HepG2 (cell line): ENCODE measurements at places on chromosomes 12 and 14. TPM values are rescaled to one million over a fixed set of nuclear protein-coding genes. Genes with fewer than 3 reads are reported as not detected.
A peak's percentile ranks its signal among the peaks of the same experiment; 100 is the strongest.

- H3K4me3 ChIP-seq, result no peak overlapping the region
- peak; percentile 68 for DNase-seq
- H3K36me3 ChIP-seq, result no peaks in the 10 kb centered on the region
- H3K27ac ChIP-seq, result peak overlapping the region; percentile 8
Observed at GRCh38 chr12:998020-998874, 7.2 kb downstream of the ERC1 start.

DNA sequence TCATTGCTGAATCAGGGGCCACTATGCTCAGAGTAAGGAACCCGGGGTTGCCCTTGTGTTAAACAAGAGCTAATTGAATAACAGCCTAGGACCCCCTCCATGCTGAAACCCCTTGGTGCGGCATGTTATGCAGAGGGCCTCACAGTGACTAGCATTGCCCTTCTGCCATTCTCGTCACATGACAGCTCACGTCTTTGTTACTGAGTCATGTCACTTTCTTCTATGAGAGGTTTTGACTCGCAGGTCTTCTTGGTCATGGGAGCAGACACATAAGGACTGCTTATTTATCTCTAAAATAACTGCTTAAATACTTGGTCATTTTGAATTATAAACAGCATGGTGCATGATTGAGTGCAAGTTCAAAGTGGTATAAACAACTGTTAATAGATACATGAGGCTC is 24.9 kb downstream of the TCTN1 start:
- no peaks in the 10 kb centered on the region for H3K27me3 ChIP-seq
- no peaks in the 10 kb centered on the region for H3K36me3 ChIP-seq
- no peak for DNase-seq
- no peaks in the 10 kb centered on the region for H3K4me1 ChIP-seq
- H3K27ac ChIP-seq, result no peak overlapping the region

- H3K4me1 ChIP-seq, result no peaks in the 10 kb centered on the region
- no peak overlapping the region for H3K4me3 ChIP-seq
- DNase-seq, result no peak
- no peak overlapping the region for H3K27ac ChIP-seq
- no peaks in the 10 kb centered on the region for H3K36me3 ChIP-seq
- H3K27me3 ChIP-seq, result peaks cover 2% of the 10 kb centered on the region
Observed at GRCh38 chr14:92439537-92440344, 73.8 kb upstream of the RIN3 start.

DNA sequence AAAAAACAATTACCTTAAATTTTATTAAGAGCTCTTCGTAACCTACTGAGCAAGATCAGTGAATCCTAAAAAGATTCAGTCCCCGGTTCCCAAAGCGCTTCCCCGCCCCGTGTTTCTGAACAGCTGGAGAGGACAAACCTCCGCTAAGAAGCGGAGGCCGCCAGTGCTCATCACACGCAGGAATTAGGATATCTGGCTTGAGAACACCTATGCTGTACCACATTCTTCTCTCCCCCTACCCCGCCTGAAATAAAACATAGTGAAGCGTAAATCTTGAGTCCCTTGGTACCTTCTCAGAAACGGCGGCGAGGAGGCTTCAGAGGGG is 774 bp upstream of the WDR20 start:
- peak overlapping the region; percentile 78 for H3K4me3 ChIP-seq
- H3K4me1 ChIP-seq, result peaks cover 15% of the 10 kb centered on the region
- H3K36me3 ChIP-seq, result no peaks in the 10 kb centered on the region
- no peaks in the 10 kb centered on the region; the same call in 2 of the 3 replicates for H3K27me3 ChIP-seq
- H3K27ac ChIP-seq, result peak overlapping the region; percentile 51

Gene CFAP54
- not detected in 2 replicates for total RNA-seq

DNA sequence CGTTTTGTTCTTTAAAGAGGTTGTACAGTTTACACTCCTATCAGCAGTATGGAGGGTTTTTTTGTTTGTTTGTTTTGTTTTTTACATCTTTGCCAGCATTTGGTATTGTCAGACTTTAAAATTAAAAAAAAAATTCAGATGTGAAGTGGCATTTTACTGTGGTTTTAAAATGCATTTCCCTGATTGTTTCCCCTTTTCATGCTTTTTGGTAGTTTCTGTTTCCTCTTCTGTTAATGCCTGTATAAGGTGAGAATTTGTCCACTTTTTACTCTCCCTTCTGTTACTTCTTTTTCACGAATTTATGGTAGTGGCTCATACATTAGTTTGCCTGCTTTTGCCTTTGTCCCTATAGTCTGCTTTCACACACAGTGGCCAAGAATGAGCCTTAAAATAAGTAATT is 36.6 kb downstream of the MNAT1 start:
- no peaks in the 10 kb centered on the region for H3K36me3 ChIP-seq
- H3K4me1 ChIP-seq, result peaks cover 12% of the 10 kb centered on the region; the same call in 1 of the 2 replicates
- H3K27me3 ChIP-seq, result no peaks in the 10 kb centered on the region
- no peak for DNase-seq
- H3K27ac ChIP-seq, result no peak overlapping the region

GRCh38 chr14:72521045-72521444 is 372.9 kb downstream of the DPF3 start:
- no peaks in the 10 kb centered on the region for H3K36me3 ChIP-seq
- H3K27ac ChIP-seq, result no peak overlapping the region
- no peak for DNase-seq
- no peak overlapping the region for H3K4me3 ChIP-seq
- no peaks in the 10 kb centered on the region for H3K4me1 ChIP-seq
- H3K27me3 ChIP-seq, result peaks cover 8% of the 10 kb centered on the region; the same call in 2 of the 3 replicates
